Fibroblast of the conjunctiva (primary cell): ENCODE measurements at places on chromosomes 3 and 15.

DNA sequence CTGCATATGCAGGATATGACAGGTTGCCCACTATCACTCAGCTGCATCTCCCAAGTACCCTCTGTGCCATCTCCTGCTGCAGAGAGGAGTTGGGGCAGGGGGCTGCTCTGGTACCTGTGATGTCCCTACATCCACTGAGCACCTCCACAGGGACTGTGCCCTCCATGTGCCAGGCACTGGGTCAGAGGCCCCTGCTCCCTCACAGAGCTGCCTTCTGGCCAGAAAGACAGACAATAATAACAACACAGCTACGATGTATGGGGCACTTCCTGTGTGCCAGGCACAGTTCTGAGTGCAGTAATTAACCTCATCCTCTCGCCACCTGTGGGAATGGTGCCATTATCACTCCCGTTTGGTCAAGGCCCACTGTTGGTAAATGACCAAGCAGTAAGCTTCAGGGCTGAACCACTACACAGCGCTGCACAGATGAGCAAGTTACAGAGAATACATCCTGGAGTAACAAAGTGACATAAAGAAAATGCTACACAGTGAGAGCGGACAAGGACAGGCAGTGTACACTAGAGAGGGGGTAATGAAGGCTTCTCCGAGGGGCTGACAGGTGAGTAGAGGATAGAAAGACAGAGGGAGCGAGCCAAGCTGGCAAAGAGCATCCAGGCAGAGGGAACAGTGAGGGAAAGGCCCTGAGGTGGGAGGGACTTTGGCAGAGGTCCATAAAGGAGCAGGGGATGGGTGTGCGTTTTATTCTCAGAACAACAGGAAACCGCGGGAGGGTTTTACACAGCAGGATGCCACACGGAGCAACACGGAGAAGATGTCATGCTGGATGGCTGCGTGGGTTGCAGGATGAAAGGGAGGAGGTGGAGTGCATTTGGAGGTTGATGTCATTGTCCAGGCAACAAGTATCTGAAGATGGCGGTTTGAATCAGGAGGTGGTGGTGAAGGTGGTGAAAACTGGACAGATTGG, 13.6 kb downstream of the WNT7A start:
- no peak for DNase-seq

- no peak for DNase-seq
Observed at GRCh38 chr3:19432669-19433068, 284.4 kb downstream of the KCNH8 start.

- DNase-seq = no peak
Observed at GRCh38 chr3:79672731-79673130, 95.1 kb downstream of the ROBO1 start.

GRCh38 chr3:138898301-138898700, 48.6 kb downstream of the FOXL2 start:
- DNase-seq = peak; percentile 24

DNA sequence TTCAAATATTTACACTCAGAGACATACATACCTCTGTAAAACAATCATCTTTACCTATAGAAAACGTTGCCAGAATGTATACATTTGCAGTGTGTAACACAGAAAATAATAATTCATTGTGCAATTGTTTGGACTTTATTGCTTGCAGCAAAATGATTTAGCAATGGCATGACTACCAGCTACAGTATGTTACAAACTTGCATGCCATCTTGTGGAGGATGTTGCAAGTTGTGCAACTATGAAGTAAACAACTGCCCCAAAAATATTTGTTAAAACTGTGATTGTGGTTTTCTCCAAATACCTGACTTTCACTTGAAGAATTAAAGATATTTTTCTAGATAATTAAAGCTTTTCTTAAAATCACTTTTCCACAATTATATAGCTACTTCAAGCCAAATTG, 27.1 kb upstream of the C3orf49 start:
- peak; percentile 46 for DNase-seq

DNA sequence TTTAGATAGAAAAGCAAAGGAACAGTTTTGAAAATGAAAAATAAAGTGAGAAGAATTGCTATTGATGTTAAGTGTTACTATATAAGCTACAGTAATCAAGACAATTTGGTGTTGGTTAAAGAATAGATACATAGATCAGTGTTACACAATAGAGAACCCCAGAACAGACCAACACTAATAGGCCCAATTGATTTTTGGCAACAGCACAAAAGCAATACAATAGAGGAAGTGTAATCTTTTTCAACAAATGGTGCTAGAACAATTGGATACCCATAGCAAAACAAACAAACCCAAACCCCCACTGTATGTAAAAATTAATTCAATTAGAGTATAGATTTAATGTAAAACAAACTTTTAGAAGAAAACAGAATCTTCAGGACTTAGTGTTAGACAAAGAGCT, 61.8 kb downstream of the ATP11B start:
- no peak for DNase-seq

- DNase-seq = peak; percentile 8
Observed at GRCh38 chr3:154244644-154245043, 79.6 kb downstream of the DHX36 start.

DNA sequence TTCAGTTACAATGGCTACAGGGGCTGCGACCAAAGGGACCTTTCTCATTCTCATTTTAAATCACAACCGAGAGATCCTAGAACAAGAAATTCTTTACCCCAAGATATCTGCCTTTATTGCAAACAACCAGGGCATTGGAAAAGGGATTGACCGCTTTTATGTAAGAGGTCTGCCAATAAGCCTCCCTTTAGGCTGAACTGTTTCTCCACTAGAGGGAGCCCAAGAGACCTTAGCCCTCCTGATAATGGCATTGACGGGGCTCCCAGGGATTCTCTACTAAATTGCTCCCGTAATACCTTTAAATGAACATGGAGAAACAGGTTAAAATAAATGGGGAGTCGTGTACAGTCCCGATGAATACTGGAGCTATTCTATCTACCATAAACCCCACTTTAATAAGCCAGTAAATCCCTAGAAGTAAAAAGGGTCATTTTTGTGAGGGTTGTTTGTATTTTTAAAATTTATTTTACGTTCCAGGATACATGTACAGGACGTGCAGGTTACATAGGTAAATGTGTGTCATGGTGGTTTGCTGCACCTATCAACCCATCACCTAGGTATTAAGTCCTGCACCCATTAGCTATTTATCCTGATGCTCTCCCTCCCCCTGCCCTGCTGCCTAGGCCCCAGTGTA, 7.5 kb upstream of the IGSF10 start:
- DNase-seq = peak; percentile 38

DNA sequence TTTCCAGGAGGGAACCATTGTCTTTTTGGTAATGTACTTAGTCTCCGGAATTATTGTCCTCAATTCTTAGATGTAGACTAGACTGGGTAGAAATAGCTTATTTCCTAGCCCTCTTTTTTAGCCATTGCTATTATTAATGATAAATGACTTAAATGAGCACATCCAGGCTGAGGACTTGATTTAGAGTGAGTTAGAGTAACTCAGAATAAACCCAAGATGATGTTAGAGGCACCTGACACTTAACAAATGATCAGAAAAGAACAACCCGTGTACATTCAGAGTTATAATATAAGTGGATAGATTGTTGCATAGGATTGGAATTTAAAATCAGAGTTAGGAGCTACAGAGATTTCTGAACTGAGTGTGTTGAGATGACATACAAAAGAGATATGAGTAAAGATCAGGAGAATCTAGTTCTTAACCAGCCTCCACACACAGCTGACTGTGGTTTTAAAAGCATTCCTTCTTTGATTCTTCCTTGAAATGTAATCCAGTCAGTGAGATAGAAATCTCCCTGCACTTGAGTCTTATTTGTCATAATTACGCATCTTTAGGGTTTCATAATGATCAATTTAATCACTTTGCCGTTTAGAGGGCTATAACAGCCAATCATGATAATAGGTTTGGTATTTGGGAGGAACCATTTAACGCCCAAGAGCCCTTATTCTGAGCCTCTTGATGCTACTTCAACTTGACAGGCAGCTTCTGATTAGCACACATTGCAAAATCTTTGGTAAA, 366.5 kb downstream of the GAP43 start:
- no peak for DNase-seq

DNA sequence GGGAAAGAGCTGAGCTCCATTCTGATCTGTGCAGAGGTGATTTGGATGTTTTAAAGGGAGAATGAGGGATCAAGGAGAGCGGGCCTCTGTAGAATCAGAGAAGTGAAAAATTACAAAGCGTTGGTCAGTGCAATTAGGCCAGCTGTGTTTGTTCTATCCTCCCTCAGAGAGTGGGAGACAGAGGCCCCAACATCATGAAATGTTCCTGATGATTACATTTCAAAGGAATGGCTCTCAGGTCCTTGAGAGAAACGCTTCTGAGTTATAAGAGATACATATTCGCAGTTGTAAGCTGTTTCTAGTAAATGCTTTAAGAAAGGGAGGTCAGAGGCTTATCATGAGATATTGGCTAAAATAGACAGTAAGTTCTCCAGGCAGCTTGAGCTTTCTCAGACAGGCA, 15.7 kb upstream of the CAND2 start:
- no peak for DNase-seq

DNA sequence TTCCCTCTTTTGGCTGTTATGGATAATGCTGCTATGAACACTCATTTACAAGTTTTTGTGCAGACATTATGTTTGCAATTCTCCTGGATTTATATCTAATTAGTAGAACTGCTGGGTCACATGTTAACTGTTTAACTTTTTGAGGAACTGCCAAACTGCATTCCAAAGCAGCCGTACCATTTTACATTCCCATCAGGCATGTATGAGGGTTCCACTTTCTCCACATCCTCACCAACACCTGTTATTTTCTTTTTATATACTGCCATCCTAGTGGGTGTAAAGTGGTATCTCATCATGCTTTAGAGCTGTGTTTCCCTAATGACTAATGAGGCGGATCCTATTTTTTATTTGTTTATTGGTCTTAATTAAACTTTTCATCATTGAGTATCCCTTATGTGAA, 9.2 kb downstream of the KPNA4 start:
- DNase-seq = no peak

GRCh38 chr15:100887211-100887913, 7.7 kb downstream of the ALDH1A3 start:
- no peak for DNase-seq

DNA sequence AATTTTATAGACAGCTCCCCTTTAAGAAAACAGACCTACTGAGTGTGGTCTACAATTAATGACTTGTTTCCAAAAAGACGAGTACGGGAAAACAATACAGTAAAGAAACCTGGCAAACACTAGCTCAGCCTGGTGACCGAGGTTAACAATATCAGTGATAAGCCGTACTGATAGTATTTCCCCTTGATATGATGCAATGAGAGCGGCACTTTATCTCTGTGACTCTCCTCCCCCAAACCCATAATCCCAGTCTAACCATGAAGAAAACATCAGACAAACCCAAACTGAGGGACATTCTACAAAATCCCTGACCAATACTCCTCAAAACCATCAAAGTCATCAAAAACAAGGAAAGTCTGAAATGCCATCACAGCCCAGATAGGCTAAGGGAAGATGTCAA, 8.2 kb downstream of the DENND4A start:
- no peak for DNase-seq

GRCh38 chr15:100781961-100782530, 97.6 kb upstream of the ALDH1A3 start:
- no peak for DNase-seq

DNA sequence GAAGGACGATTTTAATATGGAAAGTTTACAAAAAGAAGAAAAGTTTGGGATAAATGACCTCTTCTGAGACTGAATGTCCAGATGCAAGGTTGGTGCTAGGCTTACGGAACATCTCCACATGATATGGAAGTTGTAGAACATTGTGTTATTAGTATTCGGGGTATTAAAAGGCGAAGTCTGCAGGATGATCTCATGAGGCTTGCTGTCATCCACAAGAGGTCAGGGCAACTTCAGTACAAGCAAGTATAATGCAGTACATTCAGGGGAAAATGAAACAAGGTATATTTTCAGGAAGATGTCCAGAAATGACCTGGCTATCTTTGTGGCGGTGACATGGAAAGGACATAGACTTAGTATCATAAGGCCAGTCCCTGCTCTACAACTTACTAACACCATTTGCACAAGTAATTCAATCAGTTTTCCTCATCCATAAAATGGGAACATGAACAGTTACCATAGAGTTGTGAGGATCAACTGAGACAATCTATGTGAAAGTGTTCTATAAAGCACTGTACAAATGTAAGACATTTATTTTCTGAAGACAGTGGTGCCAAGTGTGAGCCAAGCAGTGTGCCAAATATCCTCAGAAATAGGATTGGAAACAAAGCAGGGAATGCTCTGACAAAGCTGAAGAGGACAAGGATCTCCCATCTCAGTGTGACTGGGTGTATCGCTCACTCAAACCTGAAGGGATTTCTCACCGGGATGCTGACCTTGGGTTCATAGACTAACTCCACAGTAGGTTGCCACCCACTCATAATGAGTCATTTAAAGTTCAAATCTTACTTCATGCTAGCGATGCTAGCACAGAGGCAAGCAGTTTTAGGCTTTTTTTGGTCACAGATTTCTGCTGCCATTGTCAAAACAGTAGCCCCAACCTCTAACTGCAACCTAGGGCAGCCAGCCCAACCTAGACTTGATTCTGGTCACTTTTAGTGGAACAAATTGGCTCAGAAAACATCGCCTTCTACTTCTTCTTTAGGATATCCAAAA, 118.3 kb downstream of the TIGIT start:
- DNase-seq = no peak

- DNase-seq = no peak
Observed at GRCh38 chr3:161409069-161409468, 37.8 kb upstream of the SPTSSB start.

GRCh38 chr3:141236361-141236760, 4.7 kb downstream of the PXYLP1 start:
- DNase-seq = no peak

DNA sequence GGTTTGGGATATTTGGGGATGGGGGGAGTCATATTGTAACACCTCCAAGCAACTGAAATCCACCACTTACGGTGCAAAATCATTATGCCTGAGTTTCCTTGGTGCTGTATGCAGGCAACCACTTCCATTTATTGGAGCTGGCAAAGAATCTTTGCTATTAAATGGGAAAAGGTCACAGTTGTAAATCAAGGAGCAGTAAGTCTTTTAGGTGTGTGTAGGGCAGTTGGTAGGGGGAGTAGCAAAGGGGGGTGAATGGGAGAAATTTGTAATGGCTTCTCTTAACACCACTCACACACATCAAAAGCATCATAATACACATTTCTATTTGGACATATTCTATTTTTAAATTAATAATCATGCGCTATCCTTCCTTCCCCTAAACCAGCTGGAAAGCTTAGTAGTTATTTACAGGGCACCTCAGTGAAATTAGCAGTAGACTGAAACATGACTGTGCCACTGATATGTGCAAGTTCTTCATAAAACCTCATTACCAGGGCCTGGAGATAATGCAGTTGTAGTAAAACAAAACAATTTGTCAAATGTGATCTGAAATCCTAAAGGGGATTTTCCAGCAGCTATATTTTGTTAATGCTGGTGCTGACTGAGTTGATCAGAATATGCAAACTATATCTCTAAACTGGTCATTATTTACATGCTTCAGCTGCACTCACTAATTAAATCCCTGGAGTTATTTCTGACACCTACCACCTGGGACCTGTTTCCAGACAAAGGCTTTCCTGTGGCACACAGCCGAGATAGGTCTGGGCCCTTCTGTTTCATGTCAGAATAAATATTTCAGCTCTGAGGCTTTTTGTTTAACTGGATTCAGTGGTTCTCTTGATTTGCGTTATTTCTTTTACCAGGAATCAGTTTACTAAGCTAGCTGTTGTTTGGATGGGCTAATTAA, 90.1 kb downstream of the B3GALNT1 start:
- DNase-seq = no peak

- DNase-seq = no peak
Observed at GRCh38 chr3:34254285-34254684, 455.9 kb downstream of the PDCD6IP start.

- DNase-seq = no peak
Observed at GRCh38 chr15:36210426-36210825, 369.0 kb upstream of the CDIN1 start.
